Lung microvascular endothelial cell (primary cell): ENCODE measurements at places on chromosomes 1 and 21. TPM values are rescaled to one million over a fixed set of nuclear protein-coding genes. Genes with fewer than 3 reads are reported as not detected.
A peak's percentile ranks its signal among the peaks of the same experiment; 100 is the strongest.

- no peak for DNase-seq
These were observed 3.0 kb downstream of the SWT1 start for GRCh38 chr1:185159966-185160365.

GRCh38 chr1:154663471-154664060 lies 55.6 kb upstream of the ADAR start:
- DNase-seq = no peak

Gene TENT5C
- total RNA-seq = 0.65 and 0.79 TPM in 2 replicates

Gene GPR61
- 0.20 and 0.22 TPM in 2 replicates for total RNA-seq

GRCh38 chr1:11594222-11594621 lies 60.0 kb downstream of the FBXO2 start:
- peak; percentile 35 for DNase-seq

Gene OR14I1
- total RNA-seq = not detected in 2 replicates

Gene UMODL1
- total RNA-seq = not detected in 2 replicates

DNA sequence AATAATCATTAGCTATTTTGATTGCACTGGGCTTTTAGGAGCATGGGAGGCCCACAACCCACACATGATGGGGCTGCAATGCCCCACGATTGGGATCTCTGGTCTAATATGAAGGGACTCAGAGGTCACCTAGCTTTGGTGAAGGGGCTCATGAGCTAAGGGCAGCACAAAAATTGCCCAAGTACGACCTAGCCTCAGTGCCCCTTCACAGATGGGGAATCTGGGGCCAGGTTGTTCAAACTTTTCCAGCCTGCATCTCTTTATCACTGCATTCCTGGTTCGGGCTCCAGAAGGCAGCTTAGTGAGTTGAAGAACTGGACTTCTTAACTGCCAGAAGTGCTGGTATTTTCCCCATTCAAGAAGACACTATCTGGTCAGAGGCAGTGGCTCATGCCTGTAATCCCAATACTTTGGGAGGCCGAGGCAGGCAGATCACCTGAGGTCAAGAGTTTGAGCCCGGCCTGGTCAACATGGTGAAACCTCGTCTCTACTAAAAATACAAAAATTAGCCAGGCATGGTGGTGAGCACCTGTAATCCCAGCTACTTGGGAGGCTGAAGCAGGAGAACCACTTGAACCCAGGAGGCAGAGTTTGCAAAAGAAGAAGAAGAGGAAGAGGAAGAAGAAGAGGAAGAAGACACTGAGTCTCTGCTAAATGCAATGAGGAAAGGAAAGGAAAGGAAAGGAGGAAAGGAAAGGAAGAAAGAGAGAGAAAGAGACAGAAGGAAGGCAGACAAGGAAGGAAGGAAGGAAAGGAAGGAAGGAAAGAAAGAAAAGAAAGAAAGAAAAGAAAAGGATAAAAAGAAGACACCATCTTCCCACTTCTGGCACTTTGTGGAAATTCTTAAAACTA lies 258.5 kb upstream of the IRF2BP2 start:
- DNase-seq = no peak

Gene NPHS2
- total RNA-seq = not detected in 2 replicates

DNA sequence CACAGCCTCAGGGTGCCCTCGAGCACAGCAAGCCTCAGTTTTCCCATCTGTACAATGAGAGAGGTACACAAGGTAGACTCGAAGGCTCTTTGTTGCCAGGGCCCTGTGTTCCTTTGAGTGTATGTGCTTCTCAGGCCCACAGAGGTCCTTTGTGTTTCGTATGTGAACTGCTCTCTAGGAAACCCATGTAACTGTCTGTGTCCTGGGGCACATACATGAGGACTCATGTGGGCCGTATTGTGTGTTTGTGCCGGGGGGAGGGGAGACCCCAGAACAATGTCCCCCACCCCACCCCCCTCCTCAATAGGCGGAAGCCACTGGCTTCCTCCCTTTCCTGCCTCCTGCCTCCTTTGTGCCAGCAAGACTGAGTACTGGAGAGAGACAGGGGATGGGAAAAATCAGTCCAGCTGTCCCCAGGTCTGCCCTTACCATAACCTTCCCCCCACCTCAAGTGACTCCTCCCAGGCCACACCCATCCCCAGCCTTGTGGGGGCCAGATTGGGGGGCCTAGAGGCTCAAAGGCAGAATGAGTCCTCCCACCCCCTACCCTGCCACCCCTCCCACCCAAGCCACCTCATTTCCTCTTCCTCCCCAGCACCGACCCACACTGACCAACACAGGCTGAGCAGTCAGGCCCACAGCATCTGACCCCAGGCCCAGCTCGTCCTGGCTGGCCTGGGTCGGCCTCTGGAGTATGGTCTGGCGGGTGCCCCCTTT lies at the start of gene TIE1:
TIE1 (plus strand) TSS at position 605 of the 717 bp plus-strand sequence; CDS start at position 695, 90 bp downstream.
- peak; percentile 89 for DNase-seq

DNA sequence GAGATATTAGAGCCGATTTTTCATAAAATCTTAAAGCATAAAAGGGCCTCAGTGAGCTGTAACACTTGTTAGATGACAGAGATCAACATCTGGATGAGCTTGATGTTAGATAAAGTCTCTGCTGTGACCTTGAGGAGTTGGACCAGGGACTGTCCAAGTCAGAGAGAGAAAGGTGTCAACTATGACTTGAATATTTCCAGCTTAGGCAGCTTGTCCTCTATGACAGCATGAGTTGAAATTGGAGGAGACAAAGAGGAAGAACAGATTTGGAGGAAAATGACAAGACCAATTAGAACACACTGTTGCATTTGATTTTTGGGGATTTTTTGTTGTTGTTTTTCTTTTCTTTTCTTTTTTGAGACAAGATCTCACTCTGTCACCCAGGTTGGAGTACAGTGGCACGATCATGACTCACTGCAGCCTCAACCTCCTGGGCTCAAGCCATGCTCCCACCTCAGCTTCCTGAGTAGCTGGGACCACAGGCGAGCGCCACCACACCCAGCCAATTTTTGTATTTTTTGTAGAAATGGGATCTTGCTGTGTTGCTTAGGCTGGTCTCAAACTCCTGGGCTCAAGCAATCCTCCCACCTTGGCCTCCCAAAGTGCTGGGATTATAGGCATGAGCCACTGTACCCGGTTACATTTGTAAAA lies 35.3 kb upstream of the CLIC4 start:
- DNase-seq = no peak

GRCh38 chr21:43758111-43758641 lies 17.9 kb downstream of the CSTB start:
- DNase-seq = no peak

DNA sequence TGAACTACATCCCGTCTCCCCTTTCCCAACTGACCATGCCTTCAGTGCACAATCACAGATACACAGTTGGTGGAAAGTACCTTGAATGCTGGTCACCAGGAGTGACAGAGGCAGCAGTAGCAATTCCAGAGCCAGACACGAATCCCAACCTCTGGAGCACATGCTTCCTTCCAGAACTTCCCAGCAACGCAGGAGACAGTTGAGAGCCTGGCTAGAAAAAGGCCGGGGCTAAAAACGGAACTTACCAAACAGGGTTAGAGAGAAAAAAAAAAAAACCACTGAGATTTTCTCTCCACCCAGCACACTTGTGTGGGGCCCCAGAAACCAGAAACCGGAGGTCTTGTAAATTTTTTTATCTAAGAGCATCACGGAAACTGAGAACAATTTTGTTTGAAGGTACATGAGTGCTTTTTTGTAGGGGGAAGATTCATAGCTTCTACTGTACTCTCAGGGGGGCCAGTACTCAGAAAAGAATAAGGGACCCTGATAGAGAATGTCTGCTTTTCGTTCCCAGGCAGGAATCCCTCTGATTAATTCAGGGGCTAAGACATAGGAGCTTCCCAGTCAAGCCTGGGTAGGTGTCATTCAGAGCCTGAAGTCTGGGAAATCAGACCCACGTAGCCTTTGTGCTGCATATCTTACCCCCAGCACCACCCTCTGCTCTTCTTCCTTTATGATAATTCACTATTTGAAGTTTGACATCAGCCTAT lies at the start of gene CD48:
CD48 (minus strand) TSS at position 221 of the 710 bp plus-strand sequence; CDS start at position 162, 59 bp downstream.
- no peak for DNase-seq

- no peak for DNase-seq
These were observed 1.4 kb upstream of the CELF3 start for GRCh38 chr1:151718011-151718431.

Gene FNDC5
- 0.20 and 0.44 TPM in 2 replicates for total RNA-seq
